ENCODE measurements at places on chromosomes 2 and 18.
A peak's percentile ranks its signal among the peaks of the same experiment; 100 is the strongest.

- DNase-seq: no peak
Observed at GRCh38 chr2:19649785-19650380, 251.9 kb downstream of the TTC32 start.

DNA sequence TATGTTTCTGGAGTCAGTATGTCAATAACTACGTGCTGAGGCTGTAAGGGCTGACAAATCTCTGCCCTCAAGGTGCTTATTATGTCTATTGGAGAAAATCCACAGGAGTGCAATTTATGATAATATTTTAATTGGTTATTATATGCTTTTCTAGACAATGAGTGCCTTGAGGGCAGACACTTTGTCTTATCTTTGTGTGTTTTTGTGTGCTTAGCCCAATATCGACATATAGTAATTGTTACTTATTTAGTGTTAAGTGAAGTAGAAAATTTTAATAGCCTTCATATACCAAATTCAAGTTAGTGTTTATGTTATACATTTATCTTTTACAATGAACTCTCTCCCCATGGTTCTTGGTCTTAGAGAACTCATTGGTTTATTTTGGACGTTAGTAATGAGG lies 118.9 kb downstream of the WDR7 start:
- DNase-seq: no peak

- peak; percentile 3 for DNase-seq
Observed at GRCh38 chr2:84631047-84631446, 114.7 kb downstream of the DNAH6 start.

DNA sequence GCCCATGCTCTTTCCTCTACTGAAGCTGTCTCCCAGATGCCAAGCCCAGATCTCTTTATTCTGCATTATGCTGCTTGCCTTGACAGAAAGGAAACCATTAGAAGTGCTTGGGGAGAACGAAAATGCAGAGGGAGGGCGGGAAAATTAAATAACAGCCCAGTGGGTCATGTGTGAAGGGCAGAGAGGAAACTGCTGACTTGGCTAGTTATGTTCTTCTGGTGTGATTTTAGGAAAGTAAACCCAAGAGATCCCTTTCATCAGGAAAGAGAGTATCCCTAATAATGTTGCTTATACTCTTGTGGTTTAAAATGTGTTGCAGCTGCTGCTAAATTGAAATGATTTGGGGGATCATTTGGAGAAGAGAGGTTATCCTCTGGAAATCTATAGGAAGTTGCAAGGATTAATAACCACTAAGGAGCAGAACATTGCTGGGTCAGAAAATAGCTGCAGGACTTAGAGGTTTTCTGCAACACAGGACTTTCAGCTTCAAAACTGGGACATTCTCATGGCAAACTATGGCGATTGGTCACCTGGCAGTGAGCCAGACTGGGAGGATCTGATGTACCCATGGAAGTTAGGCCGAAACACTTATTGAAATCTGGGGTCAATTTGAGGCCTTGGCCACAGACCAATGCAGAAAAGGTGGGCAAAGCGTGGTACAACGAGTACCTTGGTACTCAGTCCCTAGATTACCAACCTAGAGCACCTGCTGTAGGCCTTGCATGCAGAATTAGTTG lies 172.2 kb downstream of the TMEM247 start:
- no peak for DNase-seq

GRCh38 chr2:235055891-235056516 lies 104.2 kb downstream of the SH3BP4 start:
- no peak for DNase-seq

GRCh38 chr2:88866756-88867155 lies 175.3 kb downstream of the RPIA start:
- DNase-seq: no peak

GRCh38 chr2:101200676-101201075 lies 49.5 kb upstream of the TBC1D8 start:
- no peak for DNase-seq

DNA sequence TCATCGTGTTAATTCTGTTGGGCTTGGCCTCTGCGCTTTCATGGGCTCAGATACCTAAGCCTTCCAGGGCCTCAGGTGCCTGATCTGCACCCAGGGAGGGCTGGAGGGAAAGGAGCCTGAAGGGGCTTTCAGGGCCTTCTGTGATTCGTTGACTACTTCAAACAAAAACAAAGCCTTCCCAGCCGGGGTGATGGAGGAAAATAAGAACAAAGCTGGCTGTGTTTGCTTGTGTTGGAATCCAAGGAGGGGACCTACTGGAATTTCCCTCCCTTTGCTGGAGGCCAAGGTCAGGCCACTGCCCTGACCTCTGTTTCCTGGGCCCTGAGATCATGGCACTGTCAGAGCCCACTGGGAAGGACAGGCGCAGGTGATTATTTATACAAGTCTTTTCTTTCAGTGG lies 135.3 kb downstream of the KLHL29 start:
- no peak for DNase-seq

DNA sequence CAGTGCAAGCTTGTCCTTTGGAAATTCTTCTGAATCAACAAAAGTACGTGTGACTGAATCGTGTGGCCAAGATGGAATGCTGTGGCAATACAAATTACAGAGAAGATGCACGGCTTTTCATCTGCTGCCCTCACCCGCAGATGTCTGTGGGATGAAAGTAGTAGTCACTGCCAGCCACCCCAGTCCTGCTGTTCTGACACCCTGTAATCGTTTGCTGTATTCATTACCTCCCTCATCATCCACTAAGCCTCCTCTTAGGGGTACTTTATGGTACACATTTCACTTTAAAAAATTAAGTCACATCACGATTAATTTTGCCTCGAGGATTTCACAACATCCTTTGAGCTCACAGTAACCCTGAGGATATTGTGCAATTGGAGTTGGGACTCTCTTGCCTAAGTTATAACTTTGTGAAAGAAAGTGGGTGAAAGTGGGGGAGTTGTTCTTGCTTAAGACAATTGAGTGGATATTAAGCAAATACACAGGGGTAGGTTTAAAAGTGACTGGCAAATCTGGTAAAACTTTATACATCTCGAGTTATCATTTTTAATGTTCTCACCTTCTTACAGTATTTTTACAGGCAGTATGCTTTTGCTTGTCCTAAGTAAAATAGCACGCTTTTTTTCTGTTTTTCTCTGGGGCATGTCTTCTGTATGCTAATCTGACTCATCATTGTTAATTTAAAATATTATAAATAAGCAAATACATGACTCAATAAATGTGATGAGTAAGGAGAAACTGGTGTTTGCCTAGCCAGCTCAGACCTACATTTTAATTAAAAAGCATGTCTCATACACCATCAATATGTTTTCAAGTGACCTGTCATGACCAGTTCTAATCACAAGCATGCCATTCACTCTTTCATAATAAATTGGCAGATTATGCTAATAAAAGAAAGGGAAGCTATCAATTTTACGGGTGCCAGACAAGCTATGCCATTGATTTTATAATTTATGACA lies 680.9 kb downstream of the IRS1 start:
- no peak for DNase-seq

DNA sequence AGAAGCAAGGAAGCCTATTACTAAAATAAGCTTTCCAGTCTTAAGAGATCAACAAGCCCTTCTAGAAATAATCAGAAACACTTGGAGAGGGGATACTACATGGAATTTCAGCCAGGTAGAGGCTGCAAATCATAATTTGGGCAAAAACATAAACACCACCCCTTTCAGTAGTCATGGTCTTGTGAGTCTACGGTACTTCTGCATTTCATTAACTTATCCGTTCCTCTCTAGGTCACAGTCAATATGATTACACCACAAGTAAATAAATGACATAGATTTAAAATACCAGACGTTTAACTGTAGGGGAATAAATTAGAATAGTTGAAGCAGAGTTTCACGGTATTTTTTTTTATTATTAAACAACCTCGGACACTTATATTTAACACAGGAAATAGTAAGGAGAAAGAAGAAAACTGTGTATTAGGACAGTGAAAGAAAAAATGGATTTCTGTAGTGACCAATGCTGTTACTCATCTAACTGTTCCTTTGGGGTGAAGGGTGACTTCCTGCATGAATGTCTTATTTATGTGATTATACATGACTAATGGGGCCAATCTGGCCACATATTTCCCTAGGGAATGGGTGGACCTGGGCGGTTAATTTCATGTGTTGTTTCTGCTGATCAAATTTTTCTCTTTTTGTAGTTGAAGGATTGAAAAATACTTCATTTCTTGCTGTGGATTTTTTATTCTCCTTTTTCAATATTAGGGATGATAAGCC lies 456.6 kb upstream of the UBE2E3 start:
- no peak for DNase-seq

GRCh38 chr2:239295377-239296019 lies 105.3 kb downstream of the HDAC4 start:
- DNase-seq: no peak

- no peak for DNase-seq
Observed at GRCh38 chr2:222888716-222889115, 27.9 kb downstream of the ACSL3 start.

DNA sequence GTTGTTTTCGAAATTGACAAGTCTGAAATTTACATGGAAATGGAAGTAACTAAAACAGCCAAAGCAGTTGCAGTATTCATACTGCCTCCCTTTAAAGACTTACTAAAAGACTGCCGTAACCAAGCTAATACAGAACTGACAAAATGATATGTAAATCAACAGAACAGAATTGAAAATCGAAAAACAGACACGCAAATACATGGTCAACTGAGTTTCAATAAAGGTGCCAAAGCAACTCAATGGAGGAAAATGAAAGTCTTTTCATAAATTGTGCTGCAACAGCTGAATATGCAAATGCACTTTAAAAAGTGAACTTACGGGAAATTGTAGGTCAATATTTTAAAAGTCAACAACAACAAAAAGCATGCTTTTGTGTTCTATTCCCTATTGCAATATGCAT lies 34.2 kb downstream of the TMEM131 start:
- no peak for DNase-seq

DNA sequence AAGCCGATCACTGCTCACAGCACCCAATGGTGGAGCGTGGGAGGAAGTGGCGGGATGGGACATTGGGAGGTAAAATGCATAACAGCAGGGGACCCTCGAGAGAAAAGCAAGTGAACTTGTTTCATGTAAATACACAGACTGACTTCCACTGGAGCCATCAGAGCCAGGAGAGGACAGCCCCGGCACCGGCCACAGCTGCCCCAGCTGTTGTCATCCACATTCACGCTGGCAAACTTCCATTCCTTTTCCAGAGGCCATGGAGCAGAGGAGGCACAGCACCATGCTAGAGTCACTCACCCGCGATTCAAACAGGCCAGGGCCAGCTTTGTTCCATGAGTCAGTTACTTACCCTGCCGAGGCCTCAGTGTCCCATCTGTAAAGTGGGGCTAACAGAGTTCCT lies 610.9 kb upstream of the SALL3 start:
- no peak for DNase-seq

DNA sequence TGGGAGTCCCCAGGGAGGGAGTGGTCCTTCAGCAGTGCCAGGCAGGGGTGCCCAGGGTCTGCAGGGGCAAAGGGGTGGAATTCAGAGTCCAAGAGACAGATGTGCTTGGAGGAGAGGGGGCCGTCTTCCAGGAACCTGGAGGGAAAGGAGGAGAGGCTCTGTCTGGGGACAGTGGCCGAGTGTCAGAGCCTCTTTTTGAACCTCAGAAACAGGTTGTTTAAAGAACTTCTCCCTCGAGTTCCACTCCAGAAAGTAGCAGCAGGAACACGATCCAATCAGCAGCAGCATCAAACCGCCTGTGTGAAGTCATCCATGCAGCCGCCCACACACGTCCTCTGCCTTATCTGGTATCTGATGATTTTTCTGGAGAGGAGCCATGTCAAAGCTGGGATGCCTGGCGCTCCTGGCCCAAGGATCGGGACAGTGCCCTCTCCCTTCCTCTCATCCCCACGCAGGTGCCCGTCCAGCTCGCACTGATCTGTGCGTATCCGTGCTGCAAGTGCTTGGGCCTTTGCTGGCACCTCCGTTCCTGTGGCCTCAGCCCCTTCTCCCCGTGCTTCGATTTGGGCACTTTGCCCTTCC lies 205.1 kb downstream of the NDUFA10 start:
- DNase-seq: no peak

DNA sequence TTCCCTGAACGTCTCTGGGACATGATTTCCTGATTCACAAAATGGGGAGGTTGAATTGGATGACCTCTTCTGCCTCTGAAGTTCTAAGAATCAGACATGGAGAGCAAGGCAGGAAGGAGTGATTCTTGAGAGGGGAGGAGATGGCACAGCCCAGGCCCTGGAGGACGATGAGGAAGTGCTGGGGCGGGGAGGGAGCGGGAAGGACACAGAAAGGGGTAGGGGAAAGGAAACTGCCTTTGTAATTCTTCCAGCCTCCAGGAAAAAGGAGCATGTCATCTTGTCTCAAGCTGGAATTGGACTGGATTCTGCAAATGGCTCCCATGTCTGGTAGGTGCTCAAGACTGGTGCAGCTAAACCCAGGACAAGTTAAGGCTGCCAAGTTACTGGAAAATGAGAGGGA lies 97.0 kb upstream of the NCK2 start:
- DNase-seq: no peak

DNA sequence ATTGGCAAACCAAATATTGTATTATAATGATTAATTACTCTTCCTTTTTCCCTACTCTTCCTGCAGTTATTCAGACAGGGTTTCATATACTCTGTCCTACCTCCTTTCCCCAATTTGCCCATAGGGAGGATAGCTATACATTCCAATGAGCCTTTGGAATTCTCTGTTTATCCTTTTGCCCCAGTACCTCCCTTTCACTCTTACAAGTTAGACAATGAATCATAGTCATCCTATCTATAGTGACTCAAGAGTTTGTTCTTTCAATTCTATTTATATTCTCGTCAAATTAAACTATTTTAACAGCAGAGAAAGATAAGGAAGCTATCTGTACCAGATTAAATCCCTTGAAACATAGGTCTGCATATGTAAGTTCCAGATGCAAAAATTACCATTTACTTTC lies 437.5 kb downstream of the NR4A2 start:
- DNase-seq: no peak

DNA sequence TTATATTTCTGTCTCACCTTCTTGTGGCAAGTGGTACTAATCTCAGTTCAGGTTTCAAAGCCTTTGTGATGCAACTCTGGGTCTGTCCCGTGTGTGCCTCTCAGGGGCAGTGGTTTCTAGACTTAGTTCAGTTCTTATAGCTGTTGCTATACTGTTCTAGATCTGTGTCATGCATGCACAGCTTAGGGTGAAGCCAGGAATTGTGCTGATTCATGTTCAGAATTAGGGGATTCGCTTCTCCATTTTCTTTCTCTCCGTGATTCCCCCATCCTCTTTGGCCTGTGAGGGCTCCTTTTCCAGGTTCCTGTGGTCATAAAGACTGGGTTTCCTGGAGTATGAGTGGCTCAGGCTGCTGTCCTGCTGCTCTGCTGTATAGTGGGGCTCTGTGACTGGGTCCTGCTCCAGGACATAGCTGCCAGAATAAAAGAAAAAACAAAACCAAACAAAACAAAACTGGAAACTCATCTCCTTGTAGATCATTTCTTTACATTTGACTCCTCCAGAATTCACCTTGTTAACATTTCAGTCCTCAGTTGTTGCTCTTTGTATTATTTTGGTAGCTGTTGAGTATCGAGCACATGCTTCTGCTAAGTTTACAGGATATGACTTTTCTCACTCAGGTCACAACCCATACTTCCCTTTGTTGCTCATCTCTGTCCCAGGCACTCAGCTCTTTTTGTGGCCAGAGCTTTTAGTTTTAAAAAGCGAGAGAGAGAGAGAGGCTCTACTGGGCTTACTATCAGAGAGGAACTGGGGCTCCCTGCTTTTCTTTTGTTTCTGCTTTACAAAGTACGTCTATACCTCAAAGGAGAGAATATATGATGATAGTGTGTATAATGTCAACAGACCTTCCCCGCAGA lies 34.2 kb downstream of the CERS6 start:
- no peak for DNase-seq
